ENCODE measurements at places on chromosomes 7 and 10. TPM values are rescaled to one million over a fixed set of nuclear protein-coding genes. Genes with fewer than 3 reads are reported as not detected.

DNA sequence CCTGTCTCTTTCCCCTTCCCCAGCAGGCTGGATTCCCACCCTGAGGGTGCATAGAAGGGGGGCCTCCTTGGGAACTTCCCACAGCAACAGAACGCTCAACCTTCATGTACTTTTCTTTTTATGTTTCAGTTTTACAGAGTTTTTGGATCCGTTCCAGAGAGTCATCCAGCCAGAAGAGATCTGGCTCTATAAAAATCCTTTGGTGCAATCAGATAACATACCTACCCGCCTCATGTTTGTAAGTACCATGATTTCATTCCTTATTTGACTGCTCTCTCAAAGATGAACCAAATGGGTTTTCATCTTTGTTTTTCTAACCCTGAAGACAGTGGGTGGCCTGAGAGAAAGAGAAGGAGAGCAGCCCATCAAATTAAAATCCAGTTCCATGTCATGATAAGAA lies 46.7 kb downstream of the PLPP4 start:
- DNase-seq, result no peak

DNA sequence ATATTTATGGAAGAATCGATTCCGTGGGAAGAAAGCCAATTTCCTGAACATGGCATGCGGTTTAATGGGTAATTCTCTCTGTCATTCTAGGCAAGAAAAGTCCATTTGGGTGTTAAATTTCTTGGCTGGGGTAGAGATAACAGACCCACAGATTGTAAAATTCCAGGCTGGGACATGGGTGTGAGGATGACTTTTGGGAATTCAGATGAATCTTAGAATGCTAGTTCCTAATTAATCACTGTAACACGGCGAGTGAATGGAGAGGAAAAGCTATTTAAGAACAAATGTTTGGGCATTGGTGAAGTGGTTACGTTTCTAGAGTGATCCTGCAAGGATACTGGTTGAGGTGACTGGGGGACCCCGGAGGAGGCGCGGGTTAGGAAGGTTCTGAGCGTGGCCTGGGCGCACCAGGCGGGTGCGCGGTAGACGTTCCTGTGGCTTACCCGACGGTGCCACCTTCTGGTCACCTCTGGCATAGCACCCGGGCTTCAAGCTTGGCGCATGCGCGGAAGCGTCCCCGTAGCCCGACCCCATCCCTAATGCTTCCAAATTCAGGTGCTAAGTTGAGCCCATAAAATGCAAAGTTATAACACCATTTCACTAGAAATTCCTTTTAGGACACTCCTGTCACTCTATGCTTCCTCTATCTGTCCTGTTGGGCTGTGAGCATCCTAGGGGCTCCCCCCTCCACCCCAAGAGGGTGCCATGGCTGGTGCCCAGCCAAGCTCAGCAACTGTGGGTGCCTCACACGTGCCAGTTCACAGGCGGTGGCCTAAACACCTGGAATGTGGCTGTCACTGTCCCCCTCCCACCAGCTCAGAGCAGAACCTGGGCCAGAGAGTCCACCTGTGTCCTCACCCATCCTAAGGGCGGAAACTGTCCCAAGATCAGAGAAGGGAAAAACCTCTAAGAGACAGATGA lies 104.4 kb downstream of the PTPRE start:
- DNase-seq, result peak; percentile 41

GRCh38 chr10:127154831-127155620 lies 41.4 kb downstream of the INSYN2A start:
- no peak for DNase-seq

GRCh38 chr10:133292919-133293809 lies 15.5 kb downstream of the TUBGCP2 start:
- DNase-seq, result no peak

DNA sequence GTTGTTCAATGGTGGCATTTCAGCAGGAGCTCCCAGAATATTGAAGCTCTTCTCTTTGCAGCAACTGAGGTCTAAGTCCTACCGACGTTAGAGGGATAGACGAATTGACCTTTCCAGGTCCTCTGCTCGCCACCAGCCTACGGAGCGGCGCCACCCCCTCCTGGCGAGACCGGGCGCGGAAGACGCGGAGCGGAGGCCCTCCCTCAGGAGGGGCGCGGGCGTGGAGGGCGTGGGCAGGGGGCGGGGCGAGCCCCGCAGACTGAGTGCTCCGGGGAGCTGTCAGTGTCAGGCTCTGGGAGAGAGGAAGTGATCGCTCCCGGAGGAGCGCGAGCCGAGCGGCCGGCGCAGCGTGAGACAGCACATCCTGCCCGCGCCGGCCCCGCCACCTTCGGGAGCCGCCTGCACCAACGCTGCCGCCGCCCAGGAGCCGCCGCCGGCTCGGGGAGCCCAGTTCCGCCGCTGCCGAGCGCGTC lies at the start of gene DYNC1I1:
Gene DYNC1I1 (plus strand): TSS at position 257 of the 473 bp plus-strand sequence. CDS start 32,176 bp downstream, outside the sequence.
- peak; percentile 82 for DNase-seq

DNA sequence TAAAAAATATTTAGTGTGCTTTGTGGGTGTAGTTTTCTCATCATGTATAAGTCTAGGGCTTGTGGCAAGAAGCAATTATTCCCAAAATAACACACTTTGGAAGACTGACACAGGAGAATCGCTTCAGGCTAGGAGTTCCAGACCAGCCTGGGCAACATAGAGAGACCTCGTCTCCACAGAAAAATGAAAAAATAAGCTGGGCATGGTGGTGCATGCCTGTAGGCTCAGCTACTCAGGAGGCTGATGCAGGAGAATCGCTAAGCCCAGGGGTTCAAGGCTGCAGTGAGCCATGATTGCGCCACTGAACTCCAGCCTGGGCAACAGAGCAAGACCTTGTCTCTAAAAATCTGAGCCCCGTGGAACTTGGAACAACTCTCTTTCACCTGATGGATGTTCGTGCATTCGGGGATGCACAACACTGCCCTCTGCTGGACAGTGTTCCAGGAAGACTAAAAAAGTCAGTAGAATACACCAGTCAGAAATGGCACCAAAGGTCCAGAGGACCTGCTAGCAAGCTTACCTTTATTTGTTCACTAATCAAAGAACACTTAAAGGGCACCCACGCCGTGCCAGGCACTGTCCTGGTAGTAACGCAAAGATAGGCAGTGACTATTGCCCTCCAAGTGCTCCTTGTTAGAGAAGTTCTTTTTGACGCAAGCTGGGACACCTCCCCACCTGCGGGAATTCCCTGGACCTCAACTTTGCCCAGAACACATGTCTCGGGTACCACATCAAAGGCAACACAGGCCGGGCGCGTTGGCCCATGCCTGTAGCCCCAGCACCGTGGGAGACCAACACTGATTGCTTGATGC lies 81.9 kb upstream of the CALN1 start:
- peak; percentile 69 for DNase-seq

ASB10 gene
- total RNA-seq, result not detected

DNA sequence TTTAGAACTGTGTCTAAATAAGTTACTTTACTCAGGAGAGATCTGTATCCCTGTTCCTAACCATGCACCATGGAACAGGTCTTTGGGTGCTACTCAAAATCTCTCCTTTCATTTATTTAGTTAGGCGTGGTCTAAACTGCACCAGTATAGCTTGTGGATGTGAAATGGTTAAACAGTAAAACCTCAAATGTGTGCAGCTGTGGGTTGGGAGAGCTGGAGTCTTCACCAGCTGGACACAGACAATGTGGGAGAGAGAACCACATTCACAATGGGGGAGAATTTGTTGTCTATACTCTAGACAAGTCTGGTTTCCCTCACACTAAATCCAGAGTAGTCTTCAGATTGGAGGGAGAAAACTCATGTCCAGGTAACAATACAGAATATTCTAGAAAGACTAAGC lies 31.2 kb upstream of the IKZF1 start:
- no peak for DNase-seq

DNA sequence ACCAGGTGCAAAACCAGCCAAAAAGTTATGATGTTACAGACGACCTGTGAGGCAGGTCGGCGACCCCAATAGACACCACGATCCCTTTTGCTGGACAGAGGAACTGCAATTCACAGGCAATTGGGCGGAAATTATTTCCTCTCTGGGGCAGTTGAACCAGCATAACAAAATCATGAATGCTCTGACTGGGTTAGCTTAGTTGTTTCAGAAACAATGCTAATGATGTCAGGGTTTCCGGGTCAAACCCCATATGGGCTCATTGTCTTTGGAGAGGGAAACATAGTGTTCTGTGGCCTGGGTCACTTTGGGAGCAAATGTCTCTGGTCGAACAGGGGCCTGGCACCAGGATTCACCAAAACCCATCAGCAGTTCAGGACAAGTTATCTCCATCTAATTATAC lies 669.1 kb upstream of the NRP1 start:
- no peak for DNase-seq

SFRP5 gene
- total RNA-seq, result not detected

HEPACAM2 gene
- not detected for total RNA-seq

LRRC18 gene
- 0.06 TPM for total RNA-seq

GRCh38 chr7:28661826-28662595 lies 249.7 kb downstream of the CREB5 start:
- no peak for DNase-seq

GRCh38 chr7:7944619-7945282 lies 23.8 kb upstream of the GLCCI1 start:
- DNase-seq, result no peak

DNA sequence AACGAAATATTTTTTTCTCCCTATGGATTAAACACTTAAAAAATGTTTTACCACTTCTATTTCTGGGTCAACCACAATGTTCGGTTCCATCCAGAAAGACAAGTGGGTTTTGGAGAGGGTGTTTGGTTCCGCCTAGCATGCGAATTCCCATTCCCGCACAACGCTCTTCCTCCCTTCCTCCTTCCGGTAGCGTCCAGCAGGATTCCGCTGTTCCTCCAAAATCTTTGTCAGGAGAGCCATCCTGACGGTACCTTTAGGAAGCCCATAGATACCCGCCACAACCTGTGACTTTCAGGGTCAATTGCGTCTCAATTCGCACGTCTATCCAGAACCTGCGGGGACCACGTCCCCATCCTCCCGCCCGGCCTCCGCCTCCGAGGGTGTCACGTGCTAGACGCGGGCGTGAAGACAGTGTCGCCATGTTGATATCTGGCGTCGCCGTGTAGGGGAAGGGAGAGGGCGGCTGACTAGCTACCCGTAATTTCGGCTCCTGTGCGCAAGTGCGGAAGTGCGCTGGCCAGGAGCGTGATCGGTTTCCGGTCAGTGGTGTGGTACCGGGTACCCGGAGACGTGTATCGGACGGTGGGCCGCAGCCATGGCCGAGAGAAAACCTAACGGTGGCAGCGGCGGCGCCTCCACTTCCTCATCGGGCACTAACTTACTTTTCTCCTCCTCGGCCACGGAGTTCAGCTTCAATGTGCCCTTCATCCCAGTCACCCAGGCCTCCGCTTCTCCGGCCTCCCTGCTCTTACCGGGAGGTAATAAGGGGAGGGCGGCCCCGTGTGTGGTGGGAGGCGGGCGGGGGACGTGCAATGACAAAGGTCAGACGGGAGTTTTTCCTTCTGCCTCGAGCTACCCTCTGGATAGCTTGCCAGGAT lies at the start of gene SEC23IP:
Gene SEC23IP (plus strand): TSS at position 543 of the 878 bp plus-strand sequence. CDS start 53 bp downstream, at position 596.
- DNase-seq, result peak; percentile 96

DNA sequence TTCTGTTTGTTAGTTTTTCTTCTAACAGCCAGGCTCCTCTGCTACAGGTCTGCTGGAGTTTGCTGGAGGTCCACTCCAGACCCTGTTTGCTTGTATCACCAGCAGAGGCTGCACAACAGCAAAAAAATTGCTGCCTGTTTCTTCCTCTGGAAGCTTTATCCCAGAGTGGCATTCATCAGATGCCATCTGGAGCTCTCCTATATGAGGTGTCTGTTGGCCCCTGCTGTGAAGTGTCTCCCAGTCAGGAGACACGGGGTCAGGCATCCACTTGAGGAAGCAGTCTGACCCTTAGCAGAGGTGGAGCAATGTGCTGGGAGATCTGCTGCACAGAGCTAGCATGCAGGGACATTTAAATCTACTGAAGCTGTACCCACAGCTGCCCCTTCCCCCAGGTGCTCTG lies 26.7 kb upstream of the CROT start:
- DNase-seq, result peak; percentile 43

TCAF2 gene
- total RNA-seq, result 2.7 TPM

VENTX gene
- not detected for total RNA-seq

GRCh38 chr10:101545898-101546297 lies 42.2 kb downstream of the POLL start:
- no peak for DNase-seq

DNA sequence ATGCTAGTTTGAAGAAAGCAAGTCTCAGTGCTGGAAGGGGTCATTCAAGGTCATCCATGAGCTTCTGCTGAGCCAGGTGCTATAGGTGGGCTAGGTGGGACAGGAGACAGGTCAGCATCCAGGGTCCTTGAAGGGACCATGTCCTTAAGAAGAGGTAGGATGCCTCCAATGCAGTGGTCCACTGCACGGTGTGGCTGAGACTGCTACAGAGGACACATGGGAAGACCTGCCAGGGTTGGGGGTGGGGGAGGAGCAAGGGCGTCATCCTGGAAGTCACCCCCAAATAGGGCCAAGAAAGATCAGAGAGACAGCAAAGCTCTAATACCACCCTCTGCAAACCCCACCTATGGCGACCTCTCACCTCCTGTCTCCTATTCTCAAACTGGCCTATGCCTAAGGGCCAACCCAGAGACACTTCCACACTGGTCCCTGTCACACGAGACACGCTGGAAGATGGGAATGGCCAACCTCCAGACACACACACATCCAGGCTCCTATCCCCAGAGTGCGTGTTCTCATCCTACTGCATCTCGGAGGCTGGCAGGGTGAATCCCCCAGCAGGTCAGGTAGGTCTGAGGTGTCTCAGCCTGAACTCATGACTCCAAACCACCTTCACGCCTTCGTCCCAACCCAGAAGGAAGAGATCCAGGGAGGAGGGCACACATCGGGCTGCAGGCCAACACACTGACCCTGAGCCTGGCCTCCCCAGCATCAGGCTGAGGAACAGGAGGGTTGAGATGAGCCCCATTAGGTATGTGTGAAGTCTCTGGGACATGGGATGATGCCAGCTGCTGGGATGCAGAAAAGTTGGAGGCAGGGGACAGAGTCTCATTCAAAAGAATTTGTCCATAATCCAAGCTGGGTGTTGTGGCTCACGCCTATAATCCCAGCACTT lies 5.6 kb upstream of the PPP1R35 start:
- no peak for DNase-seq

- DNase-seq, result no peak
Measured at GRCh38 chr10:14066106-14066505, 264.6 kb downstream of the FRMD4A start.

- peak; percentile 42 for DNase-seq
Measured at GRCh38 chr7:134899729-134900128, 86.6 kb upstream of the AGBL3 start.

DNA sequence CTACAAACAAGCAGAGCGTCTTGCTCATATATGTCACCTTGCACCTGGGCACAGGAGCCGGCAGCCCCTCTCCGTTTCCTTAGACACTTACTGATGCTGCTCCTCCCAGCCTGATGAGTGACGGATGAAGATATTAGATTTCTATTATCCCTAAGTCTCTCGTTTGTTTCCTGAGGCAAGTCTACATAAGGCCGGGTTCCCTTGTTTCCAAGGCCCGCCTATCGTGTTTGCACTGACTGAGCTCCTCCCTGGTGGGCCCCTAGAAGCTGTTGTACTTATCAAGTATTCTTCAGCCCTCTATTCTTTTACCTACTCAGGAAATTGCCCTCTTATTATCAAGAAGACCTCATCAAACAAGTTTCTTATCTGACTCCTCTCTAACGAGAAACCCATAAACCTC lies 18.5 kb downstream of the SH3PXD2A start:
- no peak for DNase-seq

All from H4 (cell line).